ENCODE measurements at places on chromosomes 3 and 15. TPM values are rescaled to one million over a fixed set of nuclear protein-coding genes. Genes with fewer than 3 reads are reported as not detected.

DNA sequence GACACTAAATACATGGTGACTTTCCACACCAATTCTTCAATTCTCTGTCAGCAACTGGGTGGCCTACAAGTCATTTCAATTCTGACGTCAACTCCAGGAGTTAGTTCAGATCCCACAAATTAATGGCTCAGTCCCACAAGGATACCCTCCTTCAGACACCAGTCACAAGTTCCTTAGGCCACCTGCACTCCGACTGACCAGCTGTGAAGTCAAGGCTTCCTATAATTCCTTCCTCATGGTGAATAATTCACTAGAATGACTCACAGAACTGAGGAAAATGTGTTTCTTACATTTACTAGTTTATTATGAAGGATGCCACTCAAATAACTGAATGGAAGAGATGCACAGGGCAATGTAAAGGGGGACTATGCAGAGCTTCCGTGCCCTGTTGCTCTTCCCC is 6.3 kb upstream of the PIAS1 start:
- H3K27ac ChIP-seq = no peak overlapping the region
- peaks cover 10% of the 10 kb centered on the region for H3K27me3 ChIP-seq
- H3K36me3 ChIP-seq = peaks cover 6% of the 10 kb centered on the region
- H3K4me3 ChIP-seq = no peak overlapping the region
- H3K4me1 ChIP-seq = no peaks in the 10 kb centered on the region

GRCh38 chr3:108661699-108662098 is 72.2 kb downstream of the DZIP3 start:
- no peak overlapping the region for H3K4me3 ChIP-seq
- no peaks in the 10 kb centered on the region for H3K27me3 ChIP-seq
- DNase-seq = no peak
- H3K27ac ChIP-seq = no peak overlapping the region
- peaks cover 13% of the 10 kb centered on the region for H3K36me3 ChIP-seq

The AGTR1 gene
- total RNA-seq = not detected

The LIPH gene
- total RNA-seq = not detected

DNA sequence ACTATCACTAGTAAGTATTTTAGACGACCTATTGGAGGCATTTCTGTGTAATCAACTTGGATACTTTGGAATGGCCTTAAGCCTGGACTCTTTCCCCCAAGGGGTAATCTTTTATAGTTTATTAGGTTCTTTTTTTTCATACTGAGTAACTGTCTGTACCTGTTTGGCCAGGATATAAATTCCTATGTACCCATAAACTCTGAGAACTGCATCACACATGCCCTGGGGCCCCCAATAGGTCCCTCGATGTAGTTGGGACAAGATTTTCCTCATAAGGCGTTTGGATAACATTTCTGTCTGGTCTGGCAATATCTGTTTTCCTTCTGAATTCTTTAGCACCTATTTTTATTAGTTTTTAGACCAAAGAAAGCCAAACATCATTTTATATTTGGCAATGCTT is 86.4 kb upstream of the WNT7A start:
- H3K27ac ChIP-seq = no peak overlapping the region
- H3K36me3 ChIP-seq = no peaks in the 10 kb centered on the region
- DNase-seq = no peak
- no peak overlapping the region for H3K4me3 ChIP-seq
